ENCODE measurements at places on chromosomes 16 and 17.

GRCh38 chr16:73285436-73286201, 237.7 kb upstream of the ZFHX3 start:
- DNase-seq, result no peak

- no peak for DNase-seq
Observed at GRCh38 chr16:2497695-2498484, 15.9 kb upstream of the ATP6V0C start.

DNA sequence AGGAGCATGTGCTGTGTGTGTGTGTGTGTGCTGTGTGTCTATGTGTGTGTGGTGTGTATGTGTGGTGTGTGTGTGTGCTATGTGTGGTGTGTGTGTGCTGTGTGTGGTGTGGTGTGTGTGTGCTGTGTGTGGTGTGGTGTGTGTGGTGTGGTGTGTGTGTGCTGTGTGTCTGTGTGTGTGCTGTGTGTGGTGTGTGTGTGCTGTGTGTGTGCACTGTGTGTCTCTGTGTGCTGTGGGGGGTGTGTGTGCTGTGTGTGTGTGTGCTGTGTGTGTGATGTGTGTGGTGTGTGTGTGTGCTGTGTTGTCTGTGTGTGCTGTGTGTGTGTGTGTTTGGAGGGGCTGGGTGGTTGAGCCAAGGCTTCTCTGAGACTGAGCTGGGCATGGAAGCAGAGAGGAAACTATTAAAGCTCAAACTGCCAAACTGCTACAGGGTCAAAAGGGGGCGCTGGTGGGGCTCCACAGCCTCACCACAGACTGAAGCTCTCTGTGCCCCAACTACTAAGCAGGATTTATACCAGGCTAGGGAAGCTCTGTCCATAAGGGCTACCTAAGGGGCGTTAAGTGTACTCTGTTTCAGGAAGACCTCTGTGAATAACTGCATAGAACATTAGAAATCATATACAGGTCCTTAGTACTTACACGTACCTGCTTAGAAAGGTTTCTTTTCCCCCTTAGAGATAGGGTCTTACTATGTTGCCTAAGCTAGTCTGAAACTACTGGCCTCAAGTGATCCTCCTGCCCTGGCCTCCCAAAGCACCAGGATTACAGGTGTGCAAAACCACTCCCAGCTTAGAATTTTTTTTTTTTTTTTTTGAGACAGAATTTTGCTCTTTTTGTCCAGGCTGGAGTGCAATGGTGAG, 27.8 kb upstream of the GHDC start:
- DNase-seq, result peak; percentile 39

DNA sequence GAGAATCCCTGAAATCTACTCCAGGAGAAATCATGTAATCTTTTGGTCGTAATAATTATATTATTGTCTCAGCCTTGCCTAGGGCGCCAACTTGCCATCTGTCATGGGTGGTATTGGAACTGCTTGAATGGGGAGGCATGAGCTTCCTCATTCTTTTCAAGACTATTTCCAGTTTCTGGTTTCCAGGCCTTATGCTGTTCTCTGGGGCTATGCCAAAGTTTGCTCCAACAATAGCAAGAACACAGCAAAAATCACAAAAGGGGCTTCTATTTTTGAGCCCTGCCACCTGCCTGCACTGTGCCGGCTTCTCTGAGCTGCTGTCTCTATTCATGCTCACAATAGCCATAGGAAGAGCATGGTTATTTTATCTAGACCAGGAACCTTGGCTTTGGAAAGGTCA, 111.7 kb downstream of the SPECC1 start:
- DNase-seq, result no peak

DNA sequence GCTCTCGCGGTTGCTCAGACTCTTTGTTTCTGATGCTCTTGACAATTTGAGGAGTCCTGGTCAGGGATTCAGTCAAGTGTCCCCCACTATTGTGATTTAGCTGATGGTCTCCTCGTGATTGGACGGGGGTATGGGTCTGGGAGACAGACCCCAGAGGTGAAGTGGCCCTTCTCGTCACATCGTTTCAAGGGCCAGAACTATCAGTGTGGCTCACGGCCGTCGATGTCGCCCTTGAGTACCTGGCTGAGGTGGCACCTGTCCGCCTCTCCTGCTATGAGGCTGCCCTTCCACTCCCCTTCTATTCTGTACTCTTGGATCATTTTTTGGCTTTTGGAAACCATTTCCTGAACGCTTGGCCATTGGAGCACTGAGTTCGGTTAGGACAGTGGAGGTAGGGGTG, 7.4 kb upstream of the MEAK7 start:
- DNase-seq, result no peak

GRCh38 chr16:68469796-68470460, 21.6 kb upstream of the SMPD3 start:
- DNase-seq, result no peak

GRCh38 chr17:34173241-34173640, 81.8 kb upstream of the CCL2 start:
- no peak for DNase-seq

DNA sequence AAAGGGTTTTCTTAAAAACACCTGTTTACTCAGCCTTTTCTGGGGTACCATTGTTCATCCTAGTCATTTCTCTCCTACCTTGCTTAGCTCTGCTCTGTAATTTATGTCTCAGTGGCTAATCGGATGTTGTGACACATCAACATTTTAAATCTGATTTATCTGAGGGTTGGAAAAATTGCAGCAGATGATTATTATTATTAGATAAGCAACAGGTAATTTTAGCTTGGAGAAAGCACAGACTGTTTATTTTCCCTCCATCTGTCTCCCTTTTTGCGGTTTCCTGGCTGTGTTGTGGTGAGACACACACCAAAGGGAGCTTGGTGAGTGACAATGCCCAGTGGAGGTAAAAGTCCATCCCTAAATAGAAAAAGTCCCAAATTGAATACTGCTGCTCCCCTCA, 389.9 kb downstream of the UTP18 start:
- DNase-seq, result no peak

DNA sequence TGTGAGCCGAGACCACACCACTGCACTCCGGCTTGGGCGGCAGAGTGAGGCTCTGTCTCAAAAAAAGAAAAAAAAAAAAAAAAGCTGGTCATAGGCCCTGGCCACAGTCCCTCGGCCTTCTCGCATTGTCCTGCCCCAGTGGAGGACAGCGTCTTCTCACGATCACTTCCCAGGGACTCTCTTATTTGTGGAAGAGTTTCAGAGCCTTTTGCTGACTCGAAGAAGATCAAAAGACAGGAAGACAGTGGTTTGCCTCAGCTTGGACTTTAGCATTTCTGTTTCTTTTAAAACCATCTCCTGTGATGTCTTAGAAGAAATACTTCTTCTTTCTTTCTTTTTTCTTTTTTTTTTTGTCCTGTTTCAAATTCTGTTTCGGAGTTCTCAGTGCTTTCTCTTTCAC, 210.0 kb downstream of the FTO start:
- DNase-seq, result no peak

DNA sequence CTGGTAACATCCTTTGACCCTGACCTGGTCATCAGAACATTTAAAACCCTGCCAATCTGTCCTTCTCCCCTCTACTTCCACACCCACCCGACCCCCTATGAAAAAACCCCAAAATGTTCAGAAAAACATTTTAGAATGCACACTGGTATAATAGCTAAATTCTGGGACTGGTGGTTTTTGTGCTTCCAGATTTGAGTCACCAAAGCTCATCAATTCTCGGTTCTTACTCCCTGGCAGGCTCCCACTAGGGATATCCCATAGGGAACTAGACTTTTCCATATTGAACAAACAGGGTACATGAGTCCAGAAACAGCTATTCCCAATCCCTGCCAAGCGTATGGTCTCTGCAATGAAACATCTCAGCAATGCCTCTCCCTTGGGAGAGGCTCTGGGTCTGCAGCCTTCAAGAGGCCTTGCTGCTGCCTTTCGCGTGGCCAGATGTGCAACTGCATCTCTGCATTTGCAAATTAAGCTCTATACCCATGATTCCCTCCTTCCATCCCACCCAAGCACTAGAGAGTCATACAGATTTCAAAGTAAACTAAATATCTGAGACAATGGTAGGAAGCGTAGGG, 67.7 kb downstream of the SMG6 start:
- no peak for DNase-seq

DNA sequence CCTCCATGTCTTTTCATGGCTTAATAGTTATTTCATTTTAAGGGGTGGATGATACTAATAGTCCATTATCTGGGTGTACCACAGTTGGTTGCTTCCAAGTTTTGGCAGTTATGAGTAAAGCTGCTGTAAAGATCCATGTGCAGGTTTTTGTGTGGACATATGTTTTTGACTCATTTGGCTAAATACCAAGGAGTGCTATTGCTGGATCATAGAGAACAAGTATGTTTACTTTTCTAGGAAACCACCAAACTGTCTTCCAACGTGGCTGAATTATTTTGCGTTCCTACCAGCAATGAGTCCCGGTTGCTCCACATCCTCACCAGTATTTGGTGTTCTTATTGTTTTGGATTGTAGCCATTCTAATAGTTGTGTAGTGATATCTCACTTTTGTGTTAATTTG, 181.9 kb downstream of the SPECC1 start:
- DNase-seq, result no peak

- DNase-seq, result no peak
Observed at GRCh38 chr17:2157675-2158395, 102.9 kb downstream of the HIC1 start.

DNA sequence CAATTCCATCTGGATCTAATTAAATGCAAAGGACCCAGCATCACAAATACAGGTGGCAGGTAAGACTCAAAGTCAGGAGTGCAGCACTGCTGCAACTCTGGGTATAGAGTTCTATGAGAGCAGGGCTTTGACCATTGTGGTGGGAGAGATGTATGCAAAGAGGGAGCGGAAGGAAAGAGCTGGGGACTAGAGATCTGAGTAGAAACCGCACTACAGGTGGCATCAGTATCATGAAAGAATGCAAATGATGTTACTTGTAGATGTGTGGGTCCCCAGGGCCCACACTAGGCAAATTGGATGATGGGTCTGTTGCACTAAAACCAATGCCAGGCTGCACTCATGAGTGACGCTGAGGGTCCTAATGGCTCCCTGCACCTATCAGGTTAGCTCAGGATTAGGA, 287.1 kb upstream of the ASIC2 start:
- no peak for DNase-seq

DNA sequence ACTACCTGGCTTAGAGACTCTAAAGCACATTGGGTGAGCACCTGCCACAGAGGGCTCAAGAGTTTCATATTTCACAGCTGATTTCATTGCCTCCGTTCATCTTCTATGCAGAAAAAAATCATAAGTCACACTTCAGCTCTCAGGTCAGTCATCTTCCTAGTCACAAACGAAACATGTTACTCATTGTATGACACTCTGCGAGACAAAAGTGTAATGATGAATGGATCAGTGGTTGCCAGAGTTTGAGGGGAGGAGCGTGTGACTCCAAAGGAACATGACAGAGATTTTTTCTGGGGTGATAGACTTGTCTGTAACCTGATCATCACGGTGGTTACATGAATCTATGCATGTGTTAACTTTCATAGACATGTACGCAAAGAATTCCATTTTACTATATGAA, 195.2 kb upstream of the CNTNAP4 start:
- DNase-seq, result no peak

- DNase-seq, result peak; percentile 20
Observed at GRCh38 chr16:53809088-53809932, 105.4 kb downstream of the FTO start.

All from COLO829 (cell line).